ENCODE measurements at places on chromosomes 1 and 21.
A peak's percentile ranks its signal among the peaks of the same experiment; 100 is the strongest.

- peak; percentile 24 for DNase-seq
Observed at GRCh38 chr1:25672763-25673409, 56.3 kb downstream of the MAN1C1 start.

DNA sequence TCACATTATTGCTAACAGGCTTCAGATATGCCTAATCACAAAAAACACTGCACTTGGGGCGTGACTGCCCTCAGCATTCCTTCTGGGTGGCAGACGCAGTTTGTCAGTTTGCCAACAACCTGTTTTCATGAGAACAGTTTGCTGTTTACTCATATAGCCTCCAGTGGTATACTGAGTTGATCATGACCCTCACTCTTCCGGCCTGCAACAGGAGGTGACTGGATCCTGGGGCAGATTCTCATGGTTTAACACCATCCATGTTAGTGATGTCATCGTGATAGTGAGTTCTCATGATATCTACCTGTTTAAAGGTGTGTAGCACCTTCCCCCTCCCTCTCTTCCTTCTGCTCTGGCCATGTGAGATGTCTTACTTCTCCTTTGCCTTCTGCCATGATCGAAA, 555.2 kb downstream of the PLPP3 start:
- no peak for DNase-seq

- DNase-seq: no peak
Observed at GRCh38 chr1:5297180-5297885, 642.9 kb downstream of the AJAP1 start.

DNA sequence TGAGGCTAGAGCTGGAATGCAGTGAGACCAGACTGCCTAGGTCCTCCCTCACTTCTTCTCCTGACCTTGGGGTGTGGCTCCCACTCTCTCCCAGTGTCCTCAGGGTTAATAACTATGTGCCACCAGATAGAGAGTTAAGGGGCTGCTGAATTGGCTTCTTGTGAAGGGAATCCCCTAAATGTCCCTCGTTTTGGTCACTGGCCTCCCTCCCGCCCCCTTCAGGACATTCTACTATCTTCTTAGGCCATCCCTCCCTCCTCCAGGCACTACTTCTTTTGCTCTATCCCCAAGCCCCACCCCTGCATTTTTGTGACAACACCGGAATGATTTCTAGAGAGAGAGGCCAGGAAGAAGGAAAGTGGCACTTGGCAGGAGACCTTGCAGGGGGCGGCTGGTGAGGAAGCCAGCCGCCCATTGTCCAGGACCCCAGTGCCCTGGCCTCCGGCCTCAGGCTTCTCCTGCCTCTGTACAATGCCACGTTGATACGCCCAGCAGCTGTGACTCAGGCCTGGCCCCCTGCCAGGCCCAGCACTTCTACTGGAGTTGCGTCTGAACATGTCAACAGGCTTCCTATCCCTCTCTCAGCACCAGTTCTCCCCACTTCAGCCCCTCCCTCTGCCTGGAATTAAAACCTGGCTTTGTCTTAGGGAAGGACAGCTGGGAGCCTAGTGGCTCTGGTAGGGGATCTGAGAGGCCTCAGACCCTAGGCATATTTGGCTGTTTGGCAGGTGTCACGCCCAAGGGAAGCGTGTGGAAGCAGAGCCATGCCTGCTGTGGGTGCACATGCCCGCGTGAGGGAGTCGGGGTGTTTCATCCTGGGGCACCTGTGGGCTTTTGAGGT, 9.1 kb downstream of the LMNA start:
- DNase-seq: peak; percentile 97

DNA sequence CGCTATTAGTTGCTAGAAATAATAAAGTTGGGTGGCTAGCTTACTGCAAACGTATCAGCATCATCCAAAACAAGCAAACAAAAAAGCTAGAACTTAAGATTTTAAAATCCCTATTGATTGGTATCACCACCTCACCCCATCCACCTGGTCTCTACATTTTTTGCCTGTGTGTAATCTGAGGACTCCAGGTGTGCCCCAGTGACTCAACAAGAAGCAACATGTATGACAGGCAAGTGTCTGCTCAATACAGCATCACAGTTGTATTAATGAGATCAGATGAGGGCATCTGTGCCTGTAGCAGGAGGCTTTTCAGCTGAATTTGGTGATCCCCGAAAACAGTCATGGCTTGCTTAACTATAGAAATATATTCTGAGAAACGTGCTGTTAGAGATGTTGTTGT, 14.6 kb upstream of the PAPPA2 start:
- DNase-seq: no peak

DNA sequence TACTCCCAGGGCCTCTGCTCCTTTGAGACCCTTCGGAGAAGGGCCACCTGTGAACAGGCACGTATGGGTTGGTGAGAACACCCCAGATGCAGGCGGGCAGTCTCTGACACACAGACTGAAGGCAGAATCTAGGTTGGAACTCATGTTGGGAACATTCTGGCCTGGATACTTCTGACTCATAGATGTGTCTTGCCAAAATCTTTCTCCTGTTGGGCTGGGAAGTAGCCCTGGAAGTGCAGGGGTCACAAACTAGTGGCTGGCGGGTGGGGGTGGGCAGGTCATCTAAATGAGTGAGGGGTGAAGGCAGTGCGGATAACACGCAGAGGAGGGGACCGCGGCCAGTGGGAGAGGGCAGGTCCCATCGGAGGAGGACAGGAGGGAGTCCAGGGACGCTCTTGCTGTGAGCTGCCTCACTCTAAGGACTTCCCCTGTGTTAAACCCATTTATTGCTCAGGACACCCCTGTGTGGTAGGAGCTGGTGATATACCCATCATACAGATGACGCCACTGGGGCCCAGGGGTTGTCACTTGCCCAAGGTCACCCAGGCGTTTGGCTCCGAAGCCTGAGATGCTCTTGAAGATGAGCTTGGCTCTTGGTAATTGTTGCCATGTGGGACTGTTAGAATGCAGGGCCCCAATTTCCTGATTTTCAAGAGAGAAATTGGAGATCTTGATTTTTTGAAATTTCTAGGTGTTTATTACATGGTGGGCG, 181.0 kb downstream of the PTPRU start:
- no peak for DNase-seq

GRCh38 chr1:77007675-77008074, 140.4 kb downstream of the ST6GALNAC5 start:
- no peak for DNase-seq

- no peak for DNase-seq
Observed at GRCh38 chr1:163580926-163581325, 259.2 kb downstream of the NUF2 start.

GRCh38 chr1:55490547-55490946, 275.4 kb upstream of the USP24 start:
- no peak for DNase-seq

DNA sequence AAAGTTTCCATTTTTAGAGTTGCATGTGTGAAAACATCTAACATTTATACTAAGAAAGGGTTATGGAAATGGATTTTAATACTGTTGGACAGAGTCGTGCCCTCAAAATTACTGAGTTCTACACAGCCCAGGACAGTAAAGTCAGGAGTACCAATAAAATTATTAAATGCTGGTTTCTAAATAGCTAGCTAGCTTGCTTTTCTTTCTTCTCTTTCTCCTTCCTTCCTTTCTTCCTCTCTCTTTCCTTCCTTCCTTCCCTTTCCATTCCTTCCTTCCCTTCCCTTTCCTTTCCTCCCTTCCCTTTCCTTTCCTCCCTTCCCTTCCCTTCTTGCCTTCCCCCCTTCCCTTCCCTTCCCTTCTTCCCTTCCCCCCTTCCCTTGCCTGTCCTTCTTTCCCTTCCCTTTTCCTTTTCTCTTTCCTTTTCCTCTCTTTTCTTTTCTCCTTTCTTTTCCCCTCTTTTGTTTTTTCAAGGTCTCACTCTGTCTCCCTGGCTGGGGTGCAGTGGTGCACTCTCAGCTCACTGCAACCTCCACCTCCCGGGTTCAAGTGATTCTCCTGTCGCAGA, 33.9 kb downstream of the YTHDF2 start:
- no peak for DNase-seq

DNA sequence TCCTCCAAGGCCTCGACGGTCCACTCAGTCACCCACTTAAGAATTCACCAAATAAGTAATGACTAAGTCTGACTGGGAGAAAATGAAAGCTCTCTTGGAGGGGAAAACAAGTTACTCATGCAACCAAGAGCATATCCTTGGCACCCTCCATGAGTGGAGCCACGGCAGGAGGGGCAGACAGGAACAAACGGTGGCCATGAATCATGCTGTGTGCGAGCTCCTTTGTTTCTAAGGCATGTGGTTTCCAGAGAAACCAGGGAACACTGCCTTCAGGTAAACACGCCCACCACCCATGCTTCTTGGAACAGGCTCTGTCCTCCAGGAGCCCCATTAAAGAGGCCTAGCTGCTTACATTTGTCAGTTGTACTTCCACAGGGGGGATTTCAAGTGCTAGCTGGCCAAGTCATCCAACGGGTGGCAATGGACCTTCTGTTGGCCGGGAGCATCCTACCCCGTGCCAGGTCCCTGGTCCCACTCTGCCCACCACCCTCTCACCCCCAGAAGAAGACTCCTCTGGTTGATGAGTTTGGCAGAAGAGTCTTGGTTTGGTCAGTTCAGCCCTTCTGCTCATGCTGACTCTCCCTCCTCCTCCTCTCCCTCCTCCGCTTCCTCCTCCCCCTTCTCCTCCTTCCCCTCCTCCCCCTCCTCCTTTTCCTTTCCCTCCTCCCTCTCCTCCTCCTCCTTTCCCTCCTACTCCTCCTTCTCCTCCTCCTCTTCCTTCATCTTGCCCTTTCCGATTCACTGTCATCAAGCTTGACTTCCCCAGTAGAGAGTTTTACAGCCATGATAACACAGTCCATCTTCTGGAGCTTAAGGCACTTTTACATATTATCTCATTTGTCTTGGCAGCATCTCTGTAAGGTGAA, 107.6 kb downstream of the CCDC185 start:
- DNase-seq: peak; percentile 58

- no peak for DNase-seq
Observed at GRCh38 chr21:39374046-39374445, 25.2 kb upstream of the HMGN1 start.

- no peak for DNase-seq
Observed at GRCh38 chr1:156376958-156377919, 8.2 kb downstream of the RHBG start.

- no peak for DNase-seq
Observed at GRCh38 chr1:94727846-94728715, 92.1 kb upstream of the SLC44A3 start.

- no peak for DNase-seq
Observed at GRCh38 chr1:242842094-242842493, 317.6 kb upstream of the PLD5 start.

GRCh38 chr1:85315789-85316188, 39.4 kb upstream of the BCL10 start:
- no peak for DNase-seq

DNA sequence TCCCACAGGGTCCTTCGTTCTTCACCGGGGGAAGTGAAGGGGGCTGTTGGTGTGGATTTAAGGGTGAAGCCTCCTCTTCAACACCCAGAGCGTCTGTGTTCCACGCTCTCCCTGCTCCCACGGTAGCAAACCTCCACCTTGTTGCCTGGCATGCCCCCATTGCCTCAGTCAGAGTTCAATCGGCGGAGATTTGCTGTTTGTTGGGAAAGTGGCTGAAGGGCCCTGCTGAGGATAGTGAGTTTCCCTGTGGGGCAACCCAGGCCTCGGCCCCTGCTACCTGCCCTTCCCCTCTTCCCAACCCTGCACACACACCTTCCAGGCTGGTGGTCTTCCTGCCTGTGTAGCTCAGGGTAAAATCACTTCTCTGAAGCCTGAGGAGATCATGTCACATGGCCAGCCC, 60.5 kb downstream of the TOR1AIP2 start:
- no peak for DNase-seq

DNA sequence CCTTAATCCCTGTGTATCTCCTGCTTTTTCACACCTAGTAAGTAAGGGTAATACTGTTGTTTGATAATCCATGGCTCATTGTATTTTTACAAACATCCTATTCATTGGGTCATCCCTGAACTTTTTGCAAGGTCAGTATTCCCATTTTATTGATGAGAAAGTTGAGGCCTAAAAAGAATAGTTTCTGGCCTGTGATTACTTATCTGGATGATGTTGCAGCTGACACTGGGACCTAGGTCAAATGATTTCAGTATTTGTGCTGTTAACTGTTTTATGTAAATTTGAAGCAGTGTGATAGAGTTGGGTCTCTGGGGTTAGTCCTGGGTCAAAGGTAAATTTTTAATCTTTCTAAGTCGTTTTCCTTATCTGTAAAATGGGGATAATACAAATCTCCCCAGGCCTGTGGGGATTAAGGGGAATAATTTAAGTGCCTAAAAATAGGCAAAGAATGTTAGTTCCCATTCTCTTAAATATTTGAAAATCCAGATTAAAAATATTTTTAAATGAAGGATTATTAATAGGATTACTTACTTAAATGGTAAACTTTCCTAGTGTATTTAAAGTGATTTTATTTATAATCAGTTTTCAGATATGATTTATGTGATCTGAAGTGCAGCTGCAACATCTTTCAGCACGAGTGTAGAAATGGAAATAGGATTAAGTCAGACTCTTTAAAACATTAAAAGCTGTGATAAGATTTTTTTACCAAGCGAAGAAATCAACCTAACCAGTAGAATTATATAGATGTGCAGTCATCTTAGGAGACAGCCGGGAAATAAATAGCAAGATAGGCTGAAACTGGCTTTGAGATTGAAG, 4.3 kb downstream of the PPP2R5A start:
- no peak for DNase-seq

DNA sequence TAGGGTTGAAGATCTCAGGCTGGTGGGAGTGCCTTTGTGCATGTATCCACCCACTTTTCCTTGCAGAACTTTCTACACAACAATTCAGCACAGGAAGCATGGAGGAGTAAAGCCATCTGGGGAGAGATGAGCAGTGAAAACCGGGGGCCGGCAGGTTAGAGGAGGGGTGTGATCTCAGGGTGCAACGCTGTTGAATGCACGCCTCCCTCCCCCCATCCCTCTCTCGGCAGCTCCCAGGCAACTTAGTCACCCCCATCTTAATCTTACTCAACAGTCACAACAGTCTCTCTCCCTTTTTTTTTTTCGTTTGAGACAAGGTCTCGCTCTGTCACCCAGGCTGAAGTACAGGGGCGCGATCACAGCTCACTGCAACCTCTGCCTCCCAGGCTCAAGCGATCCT, 16.6 kb upstream of the ABCG1 start:
- DNase-seq: no peak

DNA sequence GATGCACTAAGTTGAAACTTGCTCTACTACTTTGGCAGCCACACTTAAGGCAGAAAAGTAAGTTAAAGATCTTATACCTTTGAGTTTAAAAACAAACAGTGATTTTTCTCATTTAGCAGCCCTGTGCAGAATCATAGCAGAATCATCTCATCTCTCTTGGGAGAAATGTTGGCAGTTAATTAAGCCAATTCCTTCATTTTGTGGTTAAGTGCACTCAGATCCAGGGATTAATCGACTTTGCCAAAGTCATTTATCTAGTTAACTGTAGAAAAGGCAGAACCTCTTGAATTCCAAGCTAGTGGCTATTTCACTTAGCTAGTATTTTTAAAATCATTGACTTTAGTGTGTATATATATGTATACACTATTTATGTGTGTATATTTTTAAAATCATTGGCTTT, 125.0 kb downstream of the GPR52 start:
- no peak for DNase-seq

- DNase-seq: no peak
Observed at GRCh38 chr1:101522486-101522885, 285.7 kb downstream of the S1PR1 start.

Data from LoVo (cell line).